ENCODE measurements at places on chromosomes 11 and 22.
A peak's percentile ranks its signal among the peaks of the same experiment; 100 is the strongest.

DNA sequence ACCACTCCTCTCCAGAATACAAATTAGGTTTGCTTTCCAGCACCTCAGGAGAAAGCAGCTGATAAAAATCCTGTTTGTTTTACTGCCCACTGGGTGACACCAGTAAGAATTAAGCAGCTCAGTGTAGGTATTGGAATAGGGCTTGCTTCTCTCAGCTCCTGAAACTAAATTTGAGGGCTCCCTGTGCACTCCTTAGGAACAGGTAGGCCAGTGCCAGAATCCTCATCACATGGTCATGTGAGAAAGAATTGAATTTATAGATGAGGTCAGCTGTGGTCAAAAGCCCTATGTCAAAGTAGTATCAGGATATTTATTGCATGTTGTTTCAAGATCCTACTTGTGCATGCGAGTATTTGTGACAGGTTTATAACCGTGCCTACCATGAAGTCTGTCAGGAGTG is 1.0 kb downstream of the PRSS23 start:
- no peak for DNase-seq

DNA sequence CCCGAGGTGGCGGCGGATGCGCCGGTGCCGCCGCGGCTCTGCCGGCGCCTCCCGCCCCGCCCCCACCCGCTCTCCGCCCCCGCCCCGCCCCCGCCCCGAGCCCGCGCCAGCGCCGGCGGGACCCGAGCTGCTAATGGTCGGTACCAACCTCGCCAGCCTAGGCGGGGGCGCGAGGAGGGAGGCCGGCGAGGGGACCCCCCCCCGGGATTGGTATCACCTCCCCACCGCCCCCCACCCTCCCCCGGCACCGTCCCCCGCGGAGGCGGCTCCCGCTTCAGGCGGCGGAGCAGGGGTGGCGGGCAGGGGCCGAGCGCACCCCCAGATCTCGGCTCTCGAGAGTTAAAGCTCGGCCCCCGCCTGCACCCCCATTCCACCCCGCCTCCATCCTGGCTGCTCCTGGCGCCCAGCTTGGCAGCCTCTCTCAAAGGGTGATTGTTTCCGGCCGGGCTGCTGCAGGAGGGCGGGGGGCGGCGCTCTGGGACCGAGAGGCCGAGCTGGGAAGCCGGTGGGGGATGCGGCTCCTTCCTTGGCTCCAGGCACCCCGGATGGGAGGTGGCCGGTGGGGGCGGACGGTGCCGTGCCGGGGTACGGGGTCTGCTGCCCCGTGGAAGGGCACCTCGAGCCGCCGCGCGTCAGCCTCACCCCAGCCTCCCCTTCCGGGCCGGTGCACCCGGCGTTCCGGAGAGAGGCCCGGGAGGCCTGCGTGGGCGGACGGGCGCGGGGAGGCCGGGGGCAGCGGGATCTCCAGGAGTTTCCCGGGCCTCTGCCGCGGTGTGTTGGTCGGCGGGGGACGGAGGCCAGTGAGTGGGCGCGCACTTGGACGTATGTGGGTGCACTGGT is at the start of gene B3GAT1:
Gene B3GAT1 (minus strand): TSS at position 40 of the 840 bp plus-strand sequence. CDS start 24,583 bp downstream, outside the sequence.
- DNase-seq = peak; percentile 95

- DNase-seq = no peak
Observed at GRCh38 chr22:22761963-22762772, 117.8 kb downstream of the GGTLC2 start.

DNA sequence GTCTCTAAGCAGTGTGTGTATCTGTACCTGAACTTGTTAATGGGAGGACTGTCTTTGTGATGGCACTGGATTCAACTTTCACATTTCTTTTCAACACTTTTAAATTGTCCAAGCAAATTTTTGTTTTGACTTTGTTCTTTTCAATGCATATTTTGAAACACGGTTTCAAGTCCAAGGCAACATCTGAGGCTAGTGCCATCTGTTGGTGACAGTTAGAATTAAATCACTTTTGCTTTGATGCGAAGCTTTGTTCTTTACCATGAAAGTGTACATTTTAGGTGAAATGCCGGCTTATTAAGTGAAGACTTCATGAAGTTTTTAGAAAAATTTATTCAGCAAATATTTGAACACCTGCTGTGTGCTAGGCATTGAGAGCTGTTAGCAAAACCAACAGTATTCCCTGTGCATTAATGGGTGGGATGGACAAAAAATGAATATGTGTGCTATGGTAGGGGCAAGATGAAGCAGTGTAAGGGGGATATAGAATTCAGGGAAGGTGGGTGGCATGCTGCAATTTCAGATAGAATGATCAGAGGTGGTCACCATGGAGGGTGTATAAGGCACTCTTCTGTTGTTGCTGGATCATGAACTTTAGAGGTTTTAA is 70.2 kb downstream of the DDX10 start:
- DNase-seq = no peak

GRCh38 chr11:16009021-16009420 is 347.3 kb downstream of the SOX6 start:
- DNase-seq = no peak

GRCh38 chr11:66915046-66915832 is 42.9 kb downstream of the PC start:
- DNase-seq = peak; percentile 79

GRCh38 chr11:108522318-108522717 is 24.1 kb upstream of the POGLUT3 start:
- DNase-seq = no peak

- DNase-seq = peak; percentile 82
Observed at GRCh38 chr11:112279901-112280267, 19.2 kb upstream of the PLET1 start.

DNA sequence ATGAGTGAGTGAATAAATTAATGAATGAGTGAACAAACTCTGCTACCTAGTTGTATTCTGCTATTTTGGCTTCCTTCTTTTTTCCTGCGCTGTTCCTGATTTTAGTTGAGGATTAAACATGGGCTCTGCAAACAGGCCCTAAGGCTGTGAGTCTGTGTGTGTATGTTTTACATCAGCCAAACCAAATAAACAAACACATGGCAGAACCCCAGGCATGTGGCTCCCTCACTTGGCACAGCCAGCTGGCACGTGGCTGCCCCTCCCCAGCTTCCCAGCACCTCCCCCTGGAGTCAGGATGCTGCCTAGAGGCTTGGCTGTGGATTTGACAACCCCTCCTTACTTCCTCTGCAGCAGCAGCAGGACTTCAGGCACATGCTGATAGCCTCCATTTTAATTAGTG is 593.2 kb downstream of the INSC start:
- peak; percentile 29 for DNase-seq

- DNase-seq = no peak
Observed at GRCh38 chr11:68658097-68658496, 26.2 kb upstream of the GAL start.

- DNase-seq = peak; percentile 79
Observed at GRCh38 chr11:95715777-95716241, 73.8 kb downstream of the FAM76B start.

DNA sequence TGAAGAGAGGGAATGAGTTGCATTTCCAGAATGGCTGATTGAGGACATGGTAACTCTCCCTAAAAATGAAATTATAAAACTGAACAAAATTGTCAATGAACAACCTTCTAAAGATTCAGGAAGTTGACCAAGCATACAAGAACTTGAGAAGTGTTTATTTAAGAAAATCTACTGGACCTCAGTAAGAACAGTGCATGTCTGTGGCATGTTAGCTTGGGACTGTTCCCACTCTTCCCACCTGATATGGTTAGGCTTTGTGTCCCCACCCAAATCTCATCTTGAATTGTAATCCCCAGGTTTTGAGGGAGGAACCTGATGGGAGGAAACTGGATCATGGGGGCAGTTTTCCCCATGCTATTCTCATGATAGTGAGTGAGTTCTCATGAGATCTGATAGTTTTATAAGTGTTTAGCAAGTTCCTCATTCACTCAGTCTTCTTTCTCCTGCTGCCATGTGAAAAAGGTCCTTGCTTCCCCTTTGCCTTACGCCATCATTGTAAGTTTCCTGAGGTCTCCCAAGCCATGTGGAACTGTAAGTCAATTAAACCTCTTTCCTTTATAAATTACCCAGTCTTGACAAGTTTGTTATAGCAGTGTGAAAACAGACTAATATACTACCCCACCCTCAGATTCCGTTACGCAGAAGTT is 15.4 kb downstream of the MS4A13 start:
- no peak for DNase-seq

- DNase-seq = peak; percentile 76
Observed at GRCh38 chr22:50303848-50304527, 3.5 kb downstream of the PLXNB2 start.

DNA sequence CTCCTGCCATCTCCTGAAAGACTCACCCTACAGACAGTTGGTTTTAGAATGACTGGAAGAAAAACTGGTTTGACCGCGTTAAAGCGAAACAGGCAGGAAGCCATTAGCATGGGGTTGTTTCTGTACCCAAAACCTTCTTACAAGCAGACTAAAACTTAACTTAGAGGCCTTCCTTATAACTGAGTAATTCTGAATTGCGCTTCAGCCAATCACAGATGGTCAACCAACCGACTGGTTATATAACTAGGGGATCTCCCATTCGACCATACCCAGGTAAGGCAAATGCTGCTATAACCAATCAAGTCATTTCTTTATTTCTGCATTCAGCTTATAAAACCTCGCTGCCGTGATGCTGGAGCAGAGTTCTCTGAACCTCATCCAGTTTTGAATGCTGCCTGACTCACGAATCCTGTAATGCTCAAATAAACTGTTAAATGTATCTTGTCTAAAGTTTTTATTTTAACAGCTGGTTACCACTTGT is 87.8 kb upstream of the DRD2 start:
- no peak for DNase-seq

DNA sequence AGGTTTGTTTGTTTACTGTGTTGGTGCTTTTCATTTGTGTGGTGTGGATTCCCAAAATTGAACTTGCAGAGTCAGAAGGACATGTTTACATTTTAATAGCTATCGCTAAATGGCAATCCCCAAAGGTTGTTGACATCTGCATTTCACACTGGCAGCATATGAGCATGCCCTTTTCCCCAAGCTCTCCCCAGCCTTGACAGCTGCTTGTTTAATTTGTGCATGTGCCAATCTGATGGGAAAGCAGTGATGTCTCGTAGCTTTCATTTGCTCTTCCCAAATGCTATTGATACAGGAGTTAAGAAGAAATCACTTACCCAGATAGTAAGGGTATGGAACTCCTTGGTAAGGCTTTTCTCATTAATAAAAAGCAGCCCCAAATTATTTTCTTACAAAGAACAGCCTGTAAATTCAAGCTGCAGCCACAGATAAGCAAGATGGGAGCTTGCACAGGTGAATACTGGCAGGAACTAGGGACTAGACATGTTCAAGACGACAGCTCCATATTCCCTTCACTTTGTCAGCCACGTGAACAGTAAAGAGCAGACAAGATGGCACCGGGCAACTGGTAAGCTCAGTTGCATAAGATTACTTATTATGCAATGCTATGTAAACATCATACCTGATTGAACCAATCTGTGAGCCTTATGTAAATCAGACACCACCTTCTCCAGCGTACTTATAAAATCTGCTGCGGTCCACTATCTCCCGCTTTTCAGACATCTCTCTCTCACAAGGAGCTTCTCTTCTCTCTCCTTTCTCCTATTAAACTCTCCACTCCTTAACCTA is 87.4 kb downstream of the IGLL5 start:
- no peak for DNase-seq

DNA sequence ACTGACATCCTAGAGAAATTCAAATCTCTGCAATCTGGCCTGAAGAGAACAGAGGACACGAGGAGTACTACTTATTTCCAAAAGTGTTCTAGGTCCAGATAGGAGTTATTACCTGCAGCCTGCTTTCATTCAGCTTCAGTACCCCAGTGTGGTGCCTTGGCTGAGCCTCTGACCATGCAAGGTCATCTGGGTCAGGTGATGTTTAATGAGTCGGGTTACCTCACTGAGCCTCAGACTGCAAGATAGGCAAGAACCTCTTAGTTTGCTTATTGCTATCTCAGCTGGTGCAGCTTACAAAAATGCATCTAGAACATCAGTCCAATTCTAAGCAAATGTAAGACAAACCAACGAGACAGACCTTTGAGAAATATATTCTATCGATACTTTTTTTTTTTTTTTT is 9.5 kb upstream of the NF2 start:
- no peak for DNase-seq

GRCh38 chr11:121414141-121414913 is 37.8 kb upstream of the SORL1 start:
- no peak for DNase-seq

DNA sequence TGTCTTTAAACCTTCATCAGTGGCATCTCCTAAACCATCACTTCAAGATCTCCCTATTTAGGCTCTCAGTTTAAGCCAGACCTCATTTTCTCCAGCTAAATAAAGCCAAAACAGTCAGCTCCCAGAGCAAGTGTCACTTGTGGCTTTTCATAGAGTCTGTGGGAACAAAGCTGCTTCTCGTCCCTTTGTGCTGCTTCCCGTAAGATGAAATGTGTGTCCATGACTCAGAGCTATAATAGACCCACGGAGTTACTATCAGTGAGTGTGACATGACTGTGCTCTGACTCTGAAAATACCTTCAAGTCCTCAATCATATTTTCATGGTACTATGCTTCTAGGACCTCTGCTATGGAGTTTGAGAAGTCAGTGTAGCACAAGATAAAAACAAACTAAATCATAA is 57.3 kb upstream of the SLN start:
- peak; percentile 13 for DNase-seq

DNA sequence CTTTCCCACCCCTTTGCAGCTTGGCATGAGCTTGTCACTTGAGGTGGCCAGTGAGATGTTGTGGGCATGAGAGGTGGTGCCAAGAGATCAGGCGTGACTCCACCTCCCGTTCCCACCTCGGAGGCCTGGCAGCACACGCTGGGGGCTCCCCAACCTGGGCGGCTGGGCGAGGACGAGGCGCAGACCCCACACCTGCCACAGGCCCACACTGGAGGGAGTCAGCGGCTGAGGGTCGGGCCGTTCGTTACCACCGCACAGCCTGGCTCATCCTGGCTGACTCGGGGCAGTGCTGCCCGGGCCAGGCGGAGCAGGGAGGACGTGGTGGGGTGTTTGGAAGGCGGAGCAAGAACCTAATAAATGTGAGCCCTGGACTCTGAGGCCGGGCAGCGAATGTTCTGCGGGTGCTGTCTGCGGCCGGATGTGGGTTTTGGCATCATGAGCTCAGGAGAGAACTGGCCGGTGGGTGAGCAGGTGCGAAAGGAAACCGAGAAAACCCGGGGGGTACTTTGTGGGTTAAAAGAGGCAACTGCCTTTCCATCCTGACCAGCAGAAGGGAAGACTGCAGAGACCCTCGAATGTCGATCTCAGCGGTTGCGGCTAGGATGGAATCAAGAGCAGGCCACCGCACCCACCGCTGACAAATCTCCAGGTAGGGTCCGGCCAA is 10.2 kb upstream of the IFITM3 start:
- no peak for DNase-seq

Measured in Ammon's horn (tissue), 1 donor.